ENCODE measurements at places on chromosomes 2 and 18.

- peak; percentile 76 for DNase-seq
Measured at GRCh38 chr2:219967247-219968245, 340.1 kb downstream of the SLC4A3 start.

DNA sequence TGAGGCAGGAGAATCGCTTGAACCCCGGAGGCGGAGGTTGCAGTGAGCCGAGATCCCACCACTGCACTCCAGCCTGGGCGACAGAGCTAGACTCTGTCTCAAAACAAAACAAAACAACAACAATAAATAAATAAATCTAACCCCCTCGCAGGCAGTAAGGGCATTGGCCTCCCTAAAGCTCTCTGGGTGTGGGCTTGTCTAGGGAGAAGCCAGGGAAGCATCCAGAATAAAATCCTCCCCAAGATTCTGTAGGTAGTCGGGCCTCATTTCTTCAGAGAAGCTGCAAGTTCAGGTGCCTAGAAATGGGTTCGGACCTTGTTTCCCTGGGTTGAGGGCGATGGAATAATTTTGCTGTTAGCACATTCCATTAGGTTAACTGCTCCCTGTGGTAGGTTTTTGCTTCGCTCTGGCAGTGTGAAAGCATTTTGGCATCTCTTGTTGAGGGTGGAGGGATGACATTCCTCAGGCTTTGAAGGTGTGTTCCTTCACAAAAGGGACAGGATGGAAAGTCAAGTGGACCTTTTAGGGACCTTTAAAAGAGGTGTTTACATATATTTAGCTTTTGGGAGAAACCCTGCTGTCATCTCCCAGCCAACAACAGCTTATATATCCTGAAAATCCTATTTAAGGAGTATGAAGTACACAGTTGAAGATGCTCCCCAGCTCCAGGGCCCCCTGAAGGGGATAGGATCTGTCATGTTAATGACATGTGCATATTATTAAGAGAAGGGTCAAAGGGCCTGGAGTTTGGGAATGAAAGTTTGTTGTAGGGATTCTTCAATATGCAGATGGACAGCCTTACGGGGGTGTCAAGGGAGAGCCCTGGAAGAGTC, 17.7 kb downstream of the MYCN start:
- no peak for DNase-seq

DNA sequence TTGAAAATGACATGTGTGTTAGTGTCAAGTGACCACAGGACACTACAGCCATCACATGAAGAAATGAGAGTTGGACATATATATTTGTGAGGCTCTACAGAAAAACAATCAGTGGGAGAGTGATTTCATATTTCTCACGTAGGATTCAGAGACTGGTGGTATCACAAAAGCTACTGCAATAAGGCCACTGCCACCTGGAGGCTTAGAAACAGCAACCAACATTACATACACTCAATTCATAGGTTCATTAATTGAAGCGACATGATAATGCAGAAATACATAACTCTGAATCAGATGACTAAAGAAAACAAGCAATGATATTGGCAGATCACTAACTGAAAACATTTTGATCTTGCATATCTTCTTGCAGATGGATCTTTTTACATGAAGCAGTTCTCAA, 248.1 kb upstream of the KLHL14 start:
- DNase-seq = no peak

DNA sequence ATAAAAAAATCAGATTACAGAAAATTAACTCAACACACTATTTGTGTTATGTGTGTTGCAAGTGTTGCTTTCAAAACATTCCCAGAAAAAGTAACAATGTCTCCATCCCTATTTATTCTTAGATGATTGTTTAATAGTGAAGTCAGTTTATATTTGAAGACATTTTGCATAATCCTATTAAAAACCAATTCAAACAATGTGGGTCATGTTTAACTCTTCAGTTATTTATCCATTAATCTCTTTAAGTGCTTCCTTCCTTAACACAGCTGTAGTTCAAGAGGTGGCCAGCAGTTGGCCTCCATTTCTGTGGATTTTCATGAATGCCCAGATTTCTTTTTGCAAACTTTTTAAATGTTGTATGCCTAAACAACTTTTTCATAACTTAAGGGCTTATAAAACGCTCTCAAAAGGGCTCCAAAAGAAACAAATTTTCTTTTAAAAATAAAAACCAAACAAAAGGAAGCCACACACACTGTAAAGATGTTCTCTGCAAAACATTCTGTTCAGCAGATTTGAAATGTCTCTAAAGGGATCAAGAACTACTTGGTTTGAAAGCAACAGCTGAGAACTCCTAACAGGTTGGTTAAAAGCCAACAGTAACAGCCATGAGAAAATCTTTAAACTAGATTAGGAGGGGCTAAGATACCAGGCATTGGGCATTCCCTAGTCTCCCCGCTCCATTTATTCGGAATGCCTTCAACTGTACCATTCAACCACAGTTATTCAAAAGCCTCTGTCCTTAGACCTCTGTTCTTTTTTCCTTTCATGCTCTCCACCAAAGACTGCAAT, 71.5 kb downstream of the THADA start:
- DNase-seq = no peak

DNA sequence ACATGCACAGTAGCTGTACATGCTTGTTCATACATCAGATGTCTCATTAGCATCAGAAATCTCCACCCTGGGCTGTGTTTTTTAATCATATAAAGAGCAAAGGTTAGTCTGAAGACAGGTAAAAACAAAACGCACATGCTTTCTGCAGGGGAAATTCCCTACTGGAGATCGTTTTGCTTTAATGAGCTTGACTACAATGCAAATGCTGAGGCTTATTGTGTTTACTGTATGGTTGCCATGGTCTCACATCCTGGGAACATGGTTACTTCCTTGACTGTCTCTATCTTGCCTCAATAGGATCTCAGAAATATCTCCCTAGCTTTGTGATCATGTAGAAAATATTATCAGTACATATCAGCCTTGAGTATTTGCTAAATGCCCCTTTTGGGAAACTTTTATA, 336.5 kb upstream of the TFPI start:
- DNase-seq = no peak

- DNase-seq = no peak
Measured at GRCh38 chr2:57160976-57161375, 885.6 kb upstream of the VRK2 start.

- DNase-seq = peak; percentile 28
Measured at GRCh38 chr2:29401994-29402393, 286.8 kb downstream of the CLIP4 start.

DNA sequence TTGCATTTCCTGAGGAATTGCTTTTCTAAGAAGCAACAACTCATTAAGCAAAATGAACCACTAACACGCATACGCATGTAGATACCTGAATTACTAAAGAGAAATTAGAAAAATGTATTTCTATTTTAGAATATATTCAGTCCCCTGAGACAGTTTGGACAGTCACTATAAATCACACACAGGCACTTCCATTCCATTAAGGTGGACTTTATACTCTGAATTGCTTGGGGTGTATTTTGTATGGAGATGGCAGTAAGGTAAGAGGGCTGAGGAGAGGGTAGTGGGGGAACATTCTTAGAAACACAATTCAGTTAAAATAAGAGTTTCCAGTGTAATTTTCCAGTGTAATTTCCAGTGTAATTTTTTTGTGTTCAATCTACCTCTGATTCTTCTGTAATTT, 1.8 kb downstream of the CCDC141 start:
- DNase-seq = no peak

DNA sequence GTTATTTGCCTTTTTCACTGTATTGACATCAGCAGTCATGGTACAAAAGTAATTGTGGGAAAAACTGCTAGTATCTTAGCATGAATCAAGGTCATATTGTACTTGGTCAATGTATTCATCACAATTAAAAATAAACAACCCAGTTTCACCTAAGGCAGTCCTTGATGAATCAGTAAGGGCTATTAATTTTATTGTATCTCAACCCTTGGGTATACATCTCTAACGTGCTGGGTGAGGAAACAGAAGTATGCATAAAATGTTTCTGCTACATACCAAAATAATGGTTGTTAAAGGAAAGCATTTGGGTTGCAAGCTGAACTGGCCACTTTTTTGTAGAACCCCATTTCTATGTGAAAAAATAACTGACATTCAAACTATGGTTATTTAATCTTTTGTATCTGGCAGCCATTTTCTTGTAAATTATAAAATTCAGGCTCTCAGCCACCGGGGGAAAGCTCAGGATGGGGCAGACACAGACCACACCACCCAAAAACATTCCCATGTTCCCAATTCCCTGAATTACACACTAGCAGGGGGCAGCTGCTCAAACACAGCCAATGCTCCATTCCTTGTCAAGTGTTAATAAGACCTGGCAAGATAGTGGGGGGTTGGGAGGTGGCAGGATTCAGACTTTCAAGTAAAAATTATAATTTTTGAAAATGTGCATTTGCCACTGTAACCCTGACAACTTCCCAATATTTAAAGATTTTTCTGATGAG, 49.3 kb downstream of the OLA1 start:
- no peak for DNase-seq

DNA sequence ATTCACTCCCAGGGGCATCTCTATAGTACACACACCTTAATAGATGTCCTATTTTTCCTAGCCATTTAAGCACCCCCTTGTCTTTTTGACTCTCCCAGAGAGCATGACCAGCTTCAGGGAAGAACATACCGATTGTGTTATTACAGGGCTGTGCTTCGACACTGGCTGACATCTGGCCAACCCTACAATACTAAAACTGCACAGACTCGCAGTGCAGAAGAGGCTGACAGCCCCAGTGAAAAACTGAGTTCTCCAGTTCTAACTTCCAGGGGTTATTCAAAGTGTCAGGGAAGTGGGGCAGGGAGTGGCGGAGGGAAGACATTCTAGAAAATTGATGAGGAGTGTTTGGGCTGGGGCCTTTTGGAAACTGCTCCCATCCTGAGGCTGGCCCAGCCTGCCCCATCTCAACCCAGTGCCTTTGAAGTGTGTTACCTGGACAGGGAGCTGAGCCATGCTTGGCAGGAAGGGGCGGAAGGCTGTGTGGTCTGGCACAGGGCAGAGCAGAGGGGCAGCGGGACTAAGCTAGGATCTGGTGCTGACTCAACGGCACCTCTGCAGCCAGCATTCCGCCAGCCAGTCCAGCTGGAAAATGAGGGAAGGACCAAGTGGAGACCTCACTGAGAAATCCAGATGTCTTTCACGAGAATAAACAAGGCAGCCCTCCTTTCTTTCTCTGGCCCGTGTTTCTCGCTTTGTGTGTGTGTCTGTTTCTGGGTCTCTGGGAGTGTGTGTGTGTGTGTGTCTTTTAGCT, 15.4 kb upstream of the IGFBP5 start:
- peak; percentile 92 for DNase-seq

DNA sequence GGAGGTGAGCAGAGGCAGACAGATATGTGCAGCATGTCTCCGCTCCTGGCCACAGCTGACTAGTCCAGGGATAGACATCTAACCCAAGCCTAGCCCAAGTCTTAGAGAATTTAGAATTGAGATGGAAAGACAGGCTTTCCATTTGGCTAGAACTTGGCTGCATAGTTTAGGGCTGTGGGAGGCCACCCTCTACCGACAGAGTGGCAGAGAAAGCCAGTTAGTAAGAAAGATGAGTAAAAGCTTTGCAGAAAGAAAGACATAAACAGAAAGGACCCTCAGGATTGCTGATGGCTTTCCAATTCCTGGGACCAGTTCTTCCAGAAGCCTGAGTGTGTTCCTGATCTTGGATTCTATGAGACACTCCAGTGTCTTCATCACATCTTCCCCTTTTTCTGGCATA, 62.1 kb downstream of the DYM start:
- DNase-seq = no peak

- DNase-seq = no peak
Measured at GRCh38 chr2:101828673-101829334, 131.3 kb downstream of the MAP4K4 start.

- DNase-seq = no peak
Measured at GRCh38 chr2:178193496-178193822, 853 bp upstream of the OSBPL6 start.

DNA sequence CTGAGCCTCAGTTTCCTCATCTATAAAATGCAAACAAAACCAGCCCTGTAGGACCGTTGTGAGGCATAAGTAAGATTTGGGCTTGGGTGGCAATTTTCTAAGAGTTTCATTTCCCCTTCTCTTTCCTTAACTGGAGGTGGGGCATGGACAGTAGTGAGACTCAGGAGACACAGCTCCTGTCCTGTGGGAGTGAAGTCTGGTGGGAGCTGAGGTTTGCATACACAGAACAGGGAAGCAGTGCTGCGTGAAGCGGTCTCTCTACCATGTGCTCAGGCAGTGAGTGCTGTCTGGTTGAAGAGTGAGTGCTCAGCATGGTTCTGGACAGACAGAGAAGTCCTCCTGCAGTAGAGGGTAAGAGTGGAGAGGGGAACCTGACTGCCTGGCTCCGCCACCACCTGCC, 62.3 kb upstream of the MCFD2 start:
- DNase-seq = no peak

- no peak for DNase-seq
Measured at GRCh38 chr2:15827001-15827400, 113.3 kb upstream of the MYCN start.

GRCh38 chr2:223460774-223461211, 141.4 kb downstream of the SCG2 start:
- DNase-seq = no peak

- no peak for DNase-seq
Measured at GRCh38 chr2:23615216-23616020, 230.4 kb downstream of the KLHL29 start.

GRCh38 chr2:66432801-66433694, 1.9 kb upstream of the MEIS1 start:
- DNase-seq = peak; percentile 97

DNA sequence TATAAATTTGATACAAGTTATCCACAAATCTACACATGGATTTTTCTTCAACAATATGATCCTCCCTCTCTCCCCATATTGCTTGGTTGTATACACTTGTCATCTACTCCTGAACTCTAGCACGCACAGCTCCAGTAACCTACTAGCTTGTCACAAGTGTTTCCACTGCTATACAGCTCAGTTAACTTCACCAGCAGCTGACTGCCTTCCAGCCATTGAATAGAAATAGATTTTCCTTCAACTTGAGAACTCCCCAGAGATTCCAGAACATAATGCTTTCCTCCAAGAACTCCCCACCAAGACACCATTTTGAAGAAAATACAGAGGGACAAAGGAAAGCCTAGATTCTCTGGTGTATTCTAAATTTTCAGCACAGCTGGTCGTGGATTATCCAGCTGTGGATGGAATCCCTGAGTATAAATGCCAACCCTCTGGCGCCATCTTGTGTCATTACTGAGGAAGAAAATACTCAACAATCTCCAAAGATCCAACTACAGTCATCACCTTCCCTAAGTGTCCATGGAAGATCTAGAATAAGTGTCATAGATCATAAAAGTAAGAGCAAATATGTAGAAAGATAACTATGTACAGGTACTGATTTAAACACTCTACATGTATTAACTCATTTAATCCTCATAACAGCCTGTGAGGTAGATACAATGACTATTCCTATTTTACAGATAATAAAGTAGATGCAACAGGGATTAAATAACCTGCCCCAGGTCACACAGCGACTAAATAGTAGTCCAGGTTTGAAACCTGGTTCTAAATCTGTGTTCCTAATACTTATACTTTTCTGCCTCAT, 156.7 kb downstream of the ARHGAP28 start:
- DNase-seq = peak; percentile 83

GRCh38 chr2:217636991-217637561, 365.7 kb downstream of the TNS1 start:
- peak; percentile 72 for DNase-seq

DNA sequence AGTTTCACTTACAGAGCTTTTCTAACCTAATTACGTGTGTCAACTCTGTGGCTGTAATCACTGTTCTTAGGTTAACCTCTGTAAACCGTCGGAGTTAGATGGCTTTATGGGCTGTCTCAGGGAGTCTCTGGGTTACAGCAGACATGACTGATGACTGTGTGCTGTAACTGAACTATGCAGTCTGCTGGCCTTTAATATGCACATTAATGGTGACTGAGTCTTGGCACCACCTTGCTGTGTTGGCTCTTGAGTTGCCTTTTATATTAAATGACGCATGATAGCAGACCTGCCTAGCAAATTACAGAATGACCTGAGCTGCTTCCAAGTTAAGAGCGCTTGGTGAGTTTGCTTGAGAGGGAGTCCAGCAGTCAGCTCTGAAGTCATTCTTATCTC, 90.1 kb downstream of the ACKR3 start:
- DNase-seq = peak; percentile 82

Data from femur (tissue), 1 donor.